Esophagus squamous epithelium (tissue), 5 donors: ENCODE measurements at places on chromosomes 7 and 10. TPM values are rescaled to one million over a fixed set of nuclear protein-coding genes. Genes with fewer than 3 reads are reported as not detected.

GPER1 gene
- total RNA-seq, result 1.9 TPM

SFTPA1 gene
- total RNA-seq, result not detected

DNA sequence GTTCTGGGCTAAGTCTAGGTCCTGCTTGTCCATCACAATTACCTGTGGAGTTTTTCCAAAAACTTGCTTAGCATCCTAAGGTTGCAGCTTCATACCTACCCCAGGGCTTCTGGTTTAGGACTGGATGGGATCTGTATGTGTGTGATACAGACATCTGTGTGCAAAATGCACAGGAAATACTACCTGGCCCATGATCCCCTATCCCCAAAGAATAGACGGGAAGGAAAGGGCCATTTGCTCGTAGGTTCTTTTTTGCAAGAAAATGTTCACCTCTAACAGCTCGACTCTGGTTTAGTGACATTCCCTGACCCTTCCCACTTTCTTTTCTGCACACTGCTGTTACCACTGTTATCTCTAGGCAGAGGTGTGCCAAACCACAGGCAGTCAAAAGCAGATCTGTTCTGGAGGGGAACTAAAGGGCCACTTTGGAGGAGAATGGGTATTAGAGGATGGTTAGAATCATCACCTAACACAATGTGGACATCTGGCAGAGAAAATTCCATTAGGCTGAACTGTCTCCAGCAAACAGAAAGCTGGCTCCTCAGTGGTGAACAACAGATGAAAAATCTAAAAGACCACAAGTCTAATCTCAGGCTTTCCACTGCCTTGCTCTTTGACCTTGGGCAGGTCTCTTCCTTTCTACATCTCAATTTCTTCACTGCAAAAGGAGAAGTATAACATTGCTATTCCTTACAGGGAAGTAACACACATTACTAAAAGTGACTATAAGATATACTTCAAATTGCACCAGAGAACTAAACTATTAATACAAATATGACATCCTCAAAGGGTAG lies 107.4 kb downstream of the UBE2H start:
- DNase-seq, result no peak

- DNase-seq, result no peak
Observed at GRCh38 chr7:4073750-4074149, 608.3 kb upstream of the FOXK1 start.

GRCh38 chr10:11677480-11677879 lies 64.7 kb upstream of the ECHDC3 start:
- DNase-seq, result no peak
